Smooth muscle cell of the umbilical artery (primary cell): ENCODE measurements at places on chromosomes 3 and 15. TPM values are rescaled to one million over a fixed set of nuclear protein-coding genes. Genes with fewer than 3 reads are reported as not detected.

CCRL2 gene
- total RNA-seq, result not detected in 2 replicates

ZNF621 gene
- total RNA-seq, result 16.0 and 21.7 TPM in 2 replicates

TMEM89 gene
- not detected in 2 replicates for total RNA-seq

SPESP1 gene
- 2.7 and 6.0 TPM in 2 replicates for total RNA-seq

IL17RD gene
- 3.0 and 13.6 TPM in 2 replicates for total RNA-seq

PLIN1 gene
- 0.18 and 0.30 TPM in 2 replicates for total RNA-seq

RARB gene
- total RNA-seq, result 50.8 and 51.6 TPM in 2 replicates

UPK1B gene
- not detected in 2 replicates for total RNA-seq

C3orf22 gene
- total RNA-seq, result not detected in 2 replicates

JAGN1 gene
- 17.6 and 24.3 TPM in 2 replicates for total RNA-seq

CCDC9B gene
- total RNA-seq, result 37.7 and 94.3 TPM in 2 replicates

MIX23 gene
- total RNA-seq, result 26.1 and 26.5 TPM in 2 replicates

SAMMSON gene
- under 0.01 TPM in 1 of 2 replicates, not detected in the other for total RNA-seq

EFHB gene
- total RNA-seq, result 0.42 and 0.59 TPM in 2 replicates

PLSCR4 gene
- total RNA-seq, result 9.3 and 16.0 TPM in 2 replicates

SEMA3F gene
- total RNA-seq, result 0.23 and 0.30 TPM in 2 replicates

CACNA1D gene
- not detected in 2 replicates for total RNA-seq

LDHAL6B gene
- not detected in 2 replicates for total RNA-seq

GALNT15 gene
- 5.0 and 9.5 TPM in 2 replicates for total RNA-seq

LINGO1 gene
- not detected in 2 replicates for total RNA-seq

PLSCR5 gene
- total RNA-seq, result not detected in 2 replicates

COL8A1 gene
- 197 and 316 TPM in 2 replicates for total RNA-seq

GADL1 gene
- not detected in 2 replicates for total RNA-seq

C3orf70 gene
- total RNA-seq, result 0.23 and 1.5 TPM in 2 replicates

SLC28A2 gene
- total RNA-seq, result not detected in 2 replicates

FANCD2OS gene
- total RNA-seq, result not detected in 2 replicates

CRYBG3 gene
- 30.6 and 46.2 TPM in 2 replicates for total RNA-seq

SCAANT1 gene
- total RNA-seq, result not detected in 2 replicates

CHCHD6 gene
- 13.1 and 14.0 TPM in 2 replicates for total RNA-seq

TBC1D2B gene
- 40.1 and 69.3 TPM in 2 replicates for total RNA-seq

HHLA2 gene
- total RNA-seq, result 0.05 TPM in 1 of 2 replicates, not detected in the other

AADACL2 gene
- not detected in 2 replicates for total RNA-seq

LRRC34 gene
- total RNA-seq, result 0.59 and 1.8 TPM in 2 replicates

SLC24A5 gene
- not detected in 2 replicates for total RNA-seq

TRH gene
- not detected in 2 replicates for total RNA-seq

SLC12A1 gene
- not detected in 2 replicates for total RNA-seq

KLHL40 gene
- total RNA-seq, result not detected in 2 replicates

CADPS gene
- total RNA-seq, result 16.9 and 57.3 TPM in 2 replicates

ROPN1 gene
- not detected in 2 replicates for total RNA-seq

TRPM1 gene
- not detected in 2 replicates for total RNA-seq

CIB1 gene
- 30.3 and 33.3 TPM in 2 replicates for total RNA-seq

KNG1 gene
- total RNA-seq, result not detected in 2 replicates

IGF2BP2 gene
- total RNA-seq, result 40.7 and 82.7 TPM in 2 replicates

RLBP1 gene
- not detected in 2 replicates for total RNA-seq

CAND2 gene
- total RNA-seq, result 3.2 and 4.5 TPM in 2 replicates

RYR3 gene
- total RNA-seq, result 0.42 TPM in 1 of 2 replicates, not detected in the other

CHRFAM7A gene
- total RNA-seq, result under 0.01 TPM in 1 of 2 replicates, not detected in the other

DOCK3 gene
- under 0.01 and 0.05 TPM in 2 replicates for total RNA-seq

CEP97 gene
- total RNA-seq, result 16.2 and 16.3 TPM in 2 replicates

CIP2A gene
- 4.8 and 19.8 TPM in 2 replicates for total RNA-seq

CIDEC gene
- 0.09 TPM in 1 of 2 replicates, not detected in the other for total RNA-seq

KLF15 gene
- 0.59 TPM in 1 of 2 replicates, not detected in the other for total RNA-seq

GCNT3 gene
- total RNA-seq, result under 0.01 and 0.09 TPM in 2 replicates

BCHE gene
- 27.6 and 54.9 TPM in 2 replicates for total RNA-seq

PRSS50 gene
- total RNA-seq, result not detected in 2 replicates

MORC1 gene
- total RNA-seq, result not detected in 2 replicates

CASR gene
- total RNA-seq, result not detected in 2 replicates
